NCI-H774 (cell line): ENCODE measurements at places on chromosomes 16 and 17.
A peak's percentile ranks its signal among the peaks of the same experiment; 100 is the strongest.

GRCh38 chr17:13127921-13128602 is 110.2 kb upstream of the ELAC2 start:
- DNase-seq: no peak

DNA sequence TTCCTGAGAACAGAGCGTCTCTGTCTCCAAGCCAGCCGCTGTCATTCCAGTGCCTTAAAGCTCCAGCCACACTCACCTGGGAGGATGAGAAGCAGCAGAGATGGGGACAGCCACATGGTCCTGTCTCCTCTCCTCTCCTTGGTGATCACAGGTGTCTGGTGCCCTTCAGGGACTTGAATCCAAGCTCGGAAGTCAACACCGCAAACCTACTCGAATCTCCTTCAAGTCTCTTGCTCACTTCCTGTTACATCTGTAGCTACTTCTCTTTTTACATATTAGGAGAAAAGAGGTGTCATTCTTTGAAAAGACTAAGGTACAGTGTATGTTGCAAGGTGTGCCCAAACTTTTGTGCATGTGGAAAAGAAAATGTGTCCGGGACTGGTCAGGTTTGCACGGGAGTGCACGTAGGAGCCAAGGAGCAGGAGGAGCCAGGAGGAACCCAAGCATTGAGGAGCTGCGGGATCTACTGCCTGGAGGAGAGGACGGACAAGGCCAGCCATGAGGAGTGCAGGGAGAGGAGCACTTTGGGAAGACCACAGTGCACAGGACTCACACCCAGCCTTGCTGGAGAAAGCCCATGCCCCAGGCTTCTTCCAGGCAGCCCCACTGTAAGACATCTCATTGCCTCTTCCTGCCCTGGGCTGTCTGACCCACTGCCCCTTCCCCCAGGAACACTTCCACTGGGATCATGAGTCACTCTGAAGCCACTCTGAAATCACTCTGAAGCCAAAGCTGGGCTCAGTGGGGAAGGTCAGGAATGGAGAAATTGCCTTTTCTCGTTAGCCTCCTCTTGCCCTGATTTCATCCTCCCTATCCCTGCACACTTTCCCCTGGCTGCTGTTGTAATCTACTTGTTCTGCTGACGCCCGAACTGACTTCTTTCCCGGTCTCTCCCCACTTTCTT is at the start of gene CD300LD:
Gene CD300LD, minus strand, starts transcription at position 197 of the 904 bp plus-strand sequence. Its CDS starts 81 bp downstream, at position 116.
- no peak for DNase-seq

DNA sequence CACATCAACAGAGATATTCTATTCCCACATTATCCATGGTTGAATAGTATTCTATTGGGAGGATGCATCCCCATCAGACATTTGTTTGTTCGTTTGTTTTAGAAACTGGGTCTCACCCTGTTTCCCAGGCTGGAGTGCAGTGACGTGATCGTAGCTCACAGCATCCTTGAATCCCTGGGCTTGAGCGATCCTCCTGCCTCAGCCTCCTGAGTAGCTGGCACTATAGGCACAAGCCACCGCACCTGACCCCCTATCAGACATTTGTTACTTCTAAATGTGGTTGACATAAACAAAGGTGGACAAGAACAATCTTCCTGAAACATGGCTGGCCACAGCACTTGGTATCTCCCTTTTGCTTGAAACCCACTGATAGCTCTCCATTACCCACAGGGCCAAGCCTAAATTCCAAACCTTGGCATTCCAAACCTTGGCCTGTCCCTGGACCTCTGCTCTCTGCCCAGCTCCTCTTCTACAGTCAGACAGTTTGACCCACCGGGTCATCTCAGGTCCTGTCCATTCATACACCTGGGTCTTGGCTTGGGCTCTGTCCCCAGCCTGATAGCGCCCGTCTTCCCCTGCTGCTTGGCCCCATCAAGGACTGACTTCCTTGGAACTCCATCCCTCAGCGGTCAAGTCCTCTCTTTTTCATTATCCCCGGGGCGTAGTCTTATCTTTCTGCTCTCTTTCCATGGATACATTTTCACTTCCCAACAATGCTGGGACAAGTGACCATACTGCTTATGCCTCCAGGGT is 1.5 kb upstream of the PRR29 start:
- no peak for DNase-seq

DNA sequence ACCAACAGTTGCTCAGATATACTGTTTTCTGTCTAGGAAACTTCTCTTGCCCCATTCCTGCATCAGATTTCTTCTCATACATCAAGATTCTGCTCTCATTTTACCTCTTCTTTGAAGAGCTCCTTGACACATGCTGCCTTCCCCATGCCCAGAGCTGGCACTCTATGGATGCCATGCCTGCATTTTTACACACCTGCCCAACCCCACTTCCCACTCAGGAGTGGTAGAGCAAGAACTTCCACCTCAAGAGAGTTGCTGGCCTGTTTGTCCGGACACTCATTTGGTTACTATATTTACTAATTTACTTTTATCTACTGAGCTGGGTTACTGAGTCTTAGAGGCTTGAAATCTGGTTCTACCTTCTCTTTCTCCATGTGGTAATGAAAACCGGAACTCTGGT is 98.3 kb upstream of the HLF start:
- DNase-seq: no peak

- no peak for DNase-seq
Measured at GRCh38 chr16:72987480-72987901, 60.4 kb downstream of the ZFHX3 start.

- no peak for DNase-seq
Measured at GRCh38 chr16:5502944-5503343, 405.3 kb upstream of the EEF2KMT start.

GRCh38 chr17:60435244-60436167 is 13.2 kb downstream of the CHCT1 start:
- peak; percentile 80 for DNase-seq

- DNase-seq: no peak
Measured at GRCh38 chr17:78735832-78736525, 46.1 kb downstream of the CYTH1 start.

- no peak for DNase-seq
Measured at GRCh38 chr17:29614349-29615047, 8.2 kb downstream of the CORO6 start.

DNA sequence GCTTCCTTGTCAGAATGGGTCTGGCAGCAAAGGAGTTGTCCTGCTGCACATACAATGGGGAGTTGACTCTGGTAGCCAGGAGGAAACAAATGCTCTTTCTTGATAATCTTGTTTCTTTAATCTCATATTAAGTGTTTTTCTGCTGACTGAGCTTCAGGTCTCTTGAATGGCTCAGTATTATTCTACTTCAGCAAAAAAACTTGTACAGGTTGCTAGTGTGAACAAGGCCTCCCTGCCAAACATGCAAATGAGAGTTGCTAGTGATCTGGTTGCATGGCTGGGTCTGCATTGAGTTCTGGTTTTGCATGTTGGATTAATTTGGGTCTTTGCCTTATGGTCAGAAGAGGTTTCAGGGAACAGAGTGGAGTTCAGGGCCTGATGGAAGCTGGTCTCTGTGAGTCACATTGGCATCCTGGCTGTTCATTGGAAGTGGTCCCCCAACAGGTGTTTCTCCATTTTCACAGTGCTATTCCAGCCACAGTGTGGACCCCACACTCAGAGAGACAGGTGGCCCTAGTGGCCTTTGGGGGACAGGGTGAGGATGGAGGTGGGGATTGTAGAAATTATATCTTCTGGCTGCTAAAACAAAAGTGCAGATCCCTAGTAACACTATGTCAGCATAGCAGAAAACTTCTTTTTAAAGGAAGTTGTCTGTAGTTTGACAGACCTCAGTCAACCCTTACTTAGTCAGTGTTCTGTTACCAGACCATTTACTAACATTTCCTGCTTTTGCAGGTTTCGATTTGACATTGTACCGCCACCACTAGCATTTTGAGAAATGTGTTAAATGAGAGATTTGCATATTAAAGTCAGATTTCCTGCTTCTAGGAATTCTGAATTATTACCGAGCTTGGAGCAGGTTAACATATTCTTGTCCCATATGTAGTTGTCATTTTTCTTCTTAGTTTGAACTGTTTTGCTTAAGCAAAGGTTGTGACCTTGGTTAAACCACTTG is 47.1 kb downstream of the EPN2 start:
- no peak for DNase-seq

GRCh38 chr17:50354776-50355175 is 8.8 kb downstream of the XYLT2 start:
- no peak for DNase-seq

DNA sequence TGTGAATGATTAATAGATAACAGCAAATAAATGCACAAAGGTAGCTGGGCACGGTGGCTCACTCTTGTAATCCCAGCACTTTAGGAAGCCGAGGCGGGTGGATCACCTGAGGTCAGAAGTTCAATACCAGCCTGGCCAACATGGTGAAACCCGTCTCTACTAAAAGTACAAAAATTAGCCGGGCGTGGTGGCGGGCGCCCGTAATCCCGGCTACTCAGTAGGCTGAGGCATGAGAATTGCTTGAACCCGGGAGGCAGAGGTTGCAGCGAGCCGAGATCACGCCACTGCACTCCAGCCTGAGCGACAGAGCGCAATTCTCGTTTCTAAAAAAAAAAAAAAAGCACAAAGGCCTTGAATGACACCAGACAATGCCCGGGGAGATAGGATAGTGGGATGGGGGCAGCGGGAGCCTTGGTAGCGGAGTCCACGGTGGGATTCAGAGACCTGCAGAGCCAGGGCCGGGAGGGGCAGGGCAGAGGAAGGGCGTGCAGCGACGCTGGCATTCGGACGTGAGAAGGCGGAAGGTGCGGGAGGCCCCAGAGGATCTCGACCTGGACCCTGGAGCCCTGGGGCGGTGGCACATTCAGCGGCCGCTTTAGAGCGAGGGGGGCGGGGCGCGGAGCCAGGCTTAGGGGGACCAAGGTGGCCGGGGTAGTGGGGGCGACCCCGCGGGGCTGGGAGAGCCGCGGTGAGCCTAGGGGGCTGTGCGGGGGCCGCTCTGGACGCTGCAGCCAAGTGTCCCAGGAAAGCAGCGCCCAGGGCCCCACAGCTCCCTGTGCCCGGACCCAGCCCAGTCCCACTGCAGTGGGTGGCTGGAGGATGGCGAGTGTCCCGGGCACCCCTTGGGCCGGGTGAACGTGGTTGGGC is 999 bp upstream of the FLYWCH2 start:
- no peak for DNase-seq

GRCh38 chr17:21119247-21119918 is 7.4 kb upstream of the DHRS7B start:
- DNase-seq: no peak

GRCh38 chr16:86577314-86577971 is 906 bp upstream of the FOXL1 start:
- no peak for DNase-seq

DNA sequence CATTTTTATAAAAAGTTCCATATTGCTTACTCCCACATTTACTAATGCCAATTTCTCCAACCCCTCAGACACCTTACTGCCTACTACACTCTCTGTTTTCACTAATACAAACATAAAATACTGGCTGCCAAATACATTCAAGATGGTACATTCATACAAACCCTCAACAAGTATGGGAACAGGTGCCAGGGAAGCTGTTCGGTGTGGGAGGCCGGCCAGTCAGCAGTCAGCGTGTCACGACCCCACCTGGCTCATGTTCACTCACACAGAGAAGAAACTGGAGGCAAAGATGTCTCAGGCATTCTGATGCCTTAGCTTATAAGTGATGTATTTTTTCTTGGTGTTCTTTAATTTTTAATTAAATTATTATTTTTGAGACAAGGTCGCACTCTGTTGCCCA is 42.4 kb upstream of the TRAP1 start:
- DNase-seq: no peak

DNA sequence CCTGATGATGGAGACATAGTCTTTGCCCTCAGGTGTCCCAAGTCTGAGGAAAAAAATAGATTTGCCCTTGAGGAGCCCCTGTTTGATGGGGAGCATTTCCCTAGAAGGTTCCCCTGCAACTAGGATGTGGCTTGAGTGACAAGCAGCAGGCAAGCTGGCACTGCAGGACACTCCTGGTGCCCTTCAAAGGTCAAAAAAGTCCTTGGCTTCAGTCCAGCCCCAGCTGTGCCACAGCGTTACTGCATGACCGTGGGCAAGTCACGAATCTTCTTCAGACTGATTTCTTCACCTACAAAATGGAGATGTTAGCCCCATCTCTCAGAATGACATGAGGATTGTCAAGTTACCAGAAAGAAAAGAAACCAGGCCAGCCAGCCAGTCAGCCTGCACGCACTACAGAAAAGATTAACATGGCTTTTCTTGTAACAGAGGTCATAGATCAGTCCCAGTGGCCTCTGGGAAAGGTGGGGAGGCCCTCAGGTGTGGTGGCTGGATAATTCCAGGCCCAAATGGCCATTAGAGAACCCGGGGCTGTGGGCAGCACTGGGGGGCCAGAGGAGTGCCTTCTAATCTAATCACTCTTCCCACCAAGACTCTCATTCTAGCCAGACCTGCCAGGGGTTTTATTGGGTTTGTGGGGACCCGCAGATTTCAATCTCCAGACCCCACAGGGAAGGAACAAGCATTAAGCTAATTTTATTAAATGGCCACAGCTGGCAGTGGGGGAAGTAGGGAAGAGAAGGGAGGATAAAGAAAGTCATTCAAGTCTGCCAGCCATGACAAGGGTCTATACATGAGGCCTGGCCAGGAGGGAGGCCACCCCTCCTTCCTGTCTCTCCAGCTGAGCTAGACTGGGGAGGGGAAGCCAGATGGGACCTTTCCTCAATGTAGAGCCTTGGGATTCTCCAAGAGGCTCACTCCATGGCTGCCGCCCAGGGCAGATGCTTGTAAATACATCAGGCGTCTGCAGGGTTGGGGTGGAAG is 9.7 kb upstream of the KIF18B start:
- DNase-seq: no peak
